Panc1 (cell line): ENCODE measurements at places on chromosomes 11 and 22.

GRCh38 chr22:22461111-22461510 is 47.4 kb downstream of the ZNF280B start:
- no peak for DNase-seq

DNA sequence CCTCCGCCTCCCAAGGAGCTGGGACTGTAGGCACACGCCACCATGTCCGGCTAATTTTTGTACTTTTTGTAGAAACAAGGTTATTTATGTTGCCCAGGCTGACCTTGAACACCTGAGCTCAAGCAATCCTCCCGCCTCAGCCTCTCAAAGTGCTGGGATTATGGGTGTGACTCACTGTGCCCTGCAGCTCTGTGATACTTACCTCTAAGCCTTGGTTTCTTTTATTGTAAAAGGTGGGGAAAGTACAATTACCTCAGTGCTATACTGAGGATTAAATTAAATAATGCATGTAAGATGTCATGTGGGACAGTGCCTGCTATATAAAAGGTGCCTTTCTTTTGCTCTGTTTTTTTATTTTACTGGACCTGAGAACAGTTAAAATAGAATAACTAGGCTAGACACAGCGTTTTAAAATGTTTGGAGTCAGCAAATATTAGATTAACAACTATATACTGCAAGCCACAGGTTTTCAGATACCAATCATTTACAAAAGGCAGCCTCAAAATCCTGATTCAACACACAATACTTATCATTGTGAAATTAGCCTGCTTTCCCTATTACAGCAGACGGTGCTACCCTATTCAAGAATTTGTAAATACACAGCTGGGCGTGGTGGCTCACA is 30.0 kb downstream of the PRR14L start:
- no peak for DNase-seq

GRCh38 chr11:88555018-88555828 is 217.7 kb upstream of the CTSC start:
- peak; percentile 93 for DNase-seq

DNA sequence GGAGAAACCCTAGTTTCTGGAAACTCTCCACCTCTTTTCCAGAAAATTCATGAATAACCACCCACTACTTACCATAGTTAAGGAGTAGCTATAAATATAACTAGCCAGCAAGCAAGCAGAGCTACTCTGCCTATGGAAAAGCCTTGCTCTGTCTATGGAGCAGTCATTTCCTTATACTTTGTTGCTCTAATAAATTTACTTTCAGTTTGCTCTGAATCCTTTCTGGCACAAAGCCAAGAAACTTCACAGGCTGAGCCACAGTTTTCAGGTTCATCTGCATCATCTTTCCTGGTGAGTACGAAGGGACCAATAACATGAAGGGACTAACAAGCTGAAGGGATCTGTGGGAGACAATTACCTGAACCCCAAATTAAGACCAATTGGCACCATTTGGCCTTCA is 4.6 kb downstream of the OR4C45 start:
- DNase-seq = no peak

DNA sequence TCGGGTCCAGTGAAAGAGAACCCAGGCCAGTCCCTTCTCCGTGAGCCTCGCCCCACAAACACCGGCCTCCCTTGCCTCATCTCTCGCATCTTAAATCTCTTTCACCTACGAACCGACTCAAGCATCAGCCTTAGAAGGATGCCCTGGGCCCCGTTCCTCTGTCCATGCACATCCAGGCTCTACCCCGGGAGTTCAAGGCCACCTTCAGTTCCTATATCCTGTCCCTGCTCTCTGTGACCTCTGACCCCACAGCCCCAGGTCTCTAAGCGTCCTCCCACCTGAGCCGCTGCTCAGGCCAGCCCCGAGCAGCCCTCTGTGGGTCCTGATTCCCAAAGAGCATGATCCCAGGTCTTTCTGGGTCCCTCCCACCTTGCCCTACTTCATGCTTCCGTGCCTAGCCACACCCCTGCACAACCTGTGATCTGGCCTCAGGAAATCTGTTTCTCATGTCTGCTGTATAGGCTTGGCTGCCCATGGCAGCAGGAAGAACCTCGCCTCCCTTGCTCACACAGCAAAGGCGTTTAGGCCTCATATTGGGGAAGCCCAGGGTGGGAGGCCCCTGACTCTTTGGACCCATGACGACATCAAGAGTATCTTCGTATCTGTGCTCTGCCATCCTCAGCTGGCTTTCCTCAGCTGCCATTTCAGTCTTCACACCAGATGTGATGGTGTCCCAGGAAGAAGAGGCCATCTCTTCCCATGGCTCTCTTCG is 77.5 kb upstream of the SEPTIN5 start:
- no peak for DNase-seq

GRCh38 chr11:1654388-1655167 is 25.0 kb downstream of the KRTAP5-5 start:
- DNase-seq = no peak

- no peak for DNase-seq
Measured at GRCh38 chr11:128691802-128692752, 1.8 kb upstream of the FLI1 start.

DNA sequence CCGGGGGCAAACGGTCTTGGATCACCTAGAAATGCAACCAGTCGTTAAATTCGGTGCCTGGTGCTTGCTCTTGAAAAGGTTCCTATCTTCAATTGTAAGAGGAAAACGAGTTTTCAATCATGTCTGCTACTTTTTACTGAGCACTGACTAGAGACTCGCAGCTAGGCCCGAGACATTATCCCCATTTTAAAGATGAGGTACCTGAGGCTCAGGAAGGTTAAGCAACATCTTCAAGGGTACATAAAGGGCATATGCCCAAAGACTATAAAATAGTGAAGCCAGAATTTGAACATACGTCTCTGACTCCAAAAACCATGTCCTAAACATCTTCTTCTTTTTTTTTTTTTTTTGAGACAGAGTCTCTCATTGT is 638 bp upstream of the PISD start:
- DNase-seq = no peak

- DNase-seq = no peak
Measured at GRCh38 chr11:12449961-12450715, 72.8 kb downstream of the PARVA start.

- peak; percentile 35 for DNase-seq
Measured at GRCh38 chr22:50498322-50498890, 9.1 kb downstream of the LMF2 start.
